ENCODE measurements at places on chromosomes 7 and 10.

- no peak for DNase-seq
Measured at GRCh38 chr10:8731121-8732095, 676.9 kb downstream of the GATA3 start.

- DNase-seq: no peak
Measured at GRCh38 chr10:30847642-30848041, 184.0 kb downstream of the ZNF438 start.

DNA sequence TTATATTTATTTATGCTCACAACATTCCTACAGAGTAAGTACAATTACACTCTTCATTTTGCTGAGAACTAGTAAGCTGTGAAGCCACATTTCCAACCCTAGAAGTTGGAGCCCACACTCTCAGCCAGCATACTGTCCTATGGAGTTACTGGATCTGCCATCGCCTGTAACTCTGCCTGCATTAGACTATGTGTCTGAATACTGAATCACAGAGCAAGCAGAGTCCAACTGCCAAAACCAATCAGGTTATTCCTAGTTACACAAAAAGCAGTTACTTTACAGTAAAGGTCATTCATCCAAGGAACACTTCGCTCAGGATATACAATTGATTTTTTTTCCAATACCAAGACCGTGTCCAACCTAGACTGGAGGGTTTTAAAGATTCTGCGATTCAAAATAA is 21.5 kb downstream of the CTAGE6 start:
- DNase-seq: no peak

DNA sequence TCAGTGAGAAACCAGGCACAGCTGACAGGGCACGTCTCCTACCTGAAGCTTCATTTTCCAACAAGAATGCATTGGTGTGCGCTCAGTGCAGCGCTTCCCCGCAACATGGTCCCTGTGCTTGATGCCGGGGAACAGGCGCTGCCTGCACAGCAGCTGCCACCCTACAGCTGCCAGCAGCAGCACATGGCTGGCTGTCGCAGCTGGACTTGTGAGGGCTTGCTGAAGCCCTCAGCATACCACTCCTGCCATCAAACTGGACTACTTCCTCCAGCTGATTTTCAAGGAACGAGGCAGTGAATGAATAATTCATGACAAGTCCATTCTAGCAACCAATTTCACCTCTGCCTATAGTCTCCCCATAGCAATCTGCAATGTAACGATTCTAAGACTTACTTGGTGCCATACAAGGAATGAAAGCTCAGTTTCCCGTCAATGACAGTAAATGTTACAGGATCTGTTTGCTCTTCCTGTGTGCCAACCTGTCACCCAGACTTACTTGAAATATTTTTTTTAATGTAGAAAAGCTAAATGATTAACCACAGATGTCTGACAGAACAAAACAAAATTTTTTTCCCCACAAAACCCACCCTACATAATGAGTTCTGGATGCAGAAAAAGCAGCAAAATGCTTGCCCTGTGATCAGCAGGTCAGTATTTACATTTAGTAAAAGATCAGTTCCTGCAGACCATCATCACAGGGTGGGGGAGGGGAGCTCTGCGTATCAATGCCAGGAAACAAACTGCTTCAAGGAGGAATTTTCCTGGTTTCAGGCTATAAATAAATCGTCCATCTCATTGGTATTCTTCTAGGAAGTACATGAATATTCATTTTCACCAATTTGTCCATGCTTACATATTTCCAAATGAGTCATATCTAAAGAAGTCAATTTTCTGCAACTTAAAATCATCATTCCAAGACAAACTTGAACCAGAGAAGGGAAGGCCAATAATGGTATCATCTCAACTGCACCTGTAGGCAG is 140.6 kb downstream of the ALOX5 start:
- DNase-seq: no peak

- no peak for DNase-seq
Measured at GRCh38 chr7:93921607-93922566, at the start of gene GNG11. Gene GNG11, plus strand, starts transcription at chr7:93921735. Its CDS starts 403 bp downstream, at chr7:93922138.

DNA sequence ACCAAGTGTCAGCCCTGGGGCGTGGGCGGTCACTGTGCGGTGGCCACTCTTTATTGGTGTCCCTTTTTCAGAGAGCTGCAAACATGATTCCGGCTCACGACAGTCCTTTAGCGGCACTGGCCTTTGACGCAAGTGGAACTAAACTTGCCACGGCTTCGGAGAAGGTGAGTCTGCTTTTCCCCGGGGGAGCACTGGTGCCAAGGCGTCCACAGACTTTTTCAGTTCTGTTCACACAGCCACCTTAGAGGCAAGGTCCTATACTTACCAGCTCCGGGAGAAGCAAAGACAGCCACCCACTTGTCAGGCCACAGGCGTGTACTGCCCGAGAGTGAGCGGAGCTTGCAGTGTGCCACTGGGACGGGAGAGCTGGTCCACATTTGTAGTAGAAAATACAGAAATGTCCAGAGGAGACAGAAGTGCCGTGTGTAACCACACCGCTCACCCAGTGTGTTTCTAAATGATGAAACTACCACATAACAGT is 27.9 kb downstream of the WIPI2 start:
- no peak for DNase-seq

DNA sequence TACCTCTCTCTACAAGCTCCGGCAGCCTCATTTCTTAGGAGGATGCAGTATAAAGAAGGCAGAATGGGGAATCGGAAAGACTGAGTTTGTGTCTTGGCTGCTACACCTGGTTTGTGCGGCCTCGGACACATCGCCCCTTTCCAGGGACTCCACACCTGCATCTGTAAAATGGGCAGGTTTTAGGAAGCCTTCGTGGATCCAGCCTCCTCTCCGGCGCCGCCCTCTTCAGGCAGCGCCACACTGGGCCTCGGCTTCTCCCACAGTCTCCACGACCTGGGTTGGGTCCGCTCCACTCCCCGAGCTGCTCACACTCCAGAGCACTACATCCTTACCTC is 341 bp downstream of the GOT1 start:
- DNase-seq: no peak

DNA sequence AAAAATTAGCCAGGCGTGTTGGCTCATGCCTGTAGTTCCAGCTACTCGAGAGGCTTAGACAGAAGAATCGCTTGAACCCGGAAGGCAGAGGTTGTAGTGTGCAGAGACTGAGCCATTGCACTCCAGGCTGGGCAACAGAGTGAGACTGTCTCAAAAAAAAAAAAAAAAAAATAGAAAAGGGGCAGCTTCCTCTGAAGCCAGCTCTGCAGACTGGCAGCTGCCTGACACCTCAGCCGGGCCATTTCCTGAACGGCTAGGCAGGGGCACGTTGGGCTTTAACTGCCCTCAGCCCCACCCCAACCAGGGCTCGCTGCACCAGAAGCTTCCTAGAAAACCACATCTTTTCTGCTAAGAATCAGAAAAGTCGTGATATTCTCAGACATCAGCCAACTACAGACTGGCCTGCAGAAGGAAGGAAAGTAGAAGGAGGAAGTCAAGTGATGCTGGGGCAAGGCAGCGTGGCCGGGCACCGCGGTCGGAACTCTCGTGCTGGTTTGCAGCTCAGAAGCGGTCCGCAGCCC is 38.0 kb downstream of the PRKAG2 start:
- DNase-seq: peak; percentile 28

DNA sequence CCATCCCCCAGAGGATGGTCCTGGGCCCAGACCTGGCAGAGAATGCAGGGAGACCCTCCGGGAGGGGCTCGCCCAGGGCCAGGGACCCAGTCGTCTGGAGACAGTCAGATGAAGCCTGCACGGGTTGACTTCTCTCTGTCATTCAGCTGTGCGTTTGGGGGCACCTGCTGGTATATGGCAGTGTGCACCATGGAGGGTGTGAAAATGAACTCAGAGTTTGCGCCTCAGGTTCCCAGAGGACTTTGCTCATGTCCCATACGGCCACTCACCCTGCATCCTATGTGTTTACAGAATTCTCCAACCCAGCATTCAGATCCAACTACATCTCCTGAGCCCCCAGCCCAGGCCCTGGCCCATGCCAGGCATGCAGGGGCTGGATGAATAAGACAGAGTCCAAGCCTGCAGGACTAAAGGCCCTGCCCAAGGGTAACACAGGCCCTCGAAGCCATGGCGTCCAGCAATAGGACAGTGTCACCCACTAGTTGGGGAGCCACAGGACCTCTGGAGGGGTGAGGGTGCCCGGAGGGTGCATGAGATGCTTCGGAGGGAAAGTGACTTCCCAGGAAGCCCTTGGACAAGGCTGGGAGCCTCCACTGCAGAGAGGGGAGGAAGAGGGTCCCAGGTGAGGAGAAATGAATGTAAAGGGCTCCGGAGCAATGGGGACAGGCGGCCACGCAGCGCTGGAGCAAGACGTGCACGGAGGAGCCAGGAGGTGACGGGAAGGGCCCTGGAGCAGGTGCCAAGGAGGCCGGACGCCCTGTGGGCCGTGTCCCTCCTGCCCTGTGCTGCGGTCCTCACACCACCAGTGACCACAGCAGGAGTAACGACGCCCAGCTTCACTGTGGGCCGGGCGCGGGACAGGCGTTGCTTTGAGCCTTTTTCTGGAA is 36.3 kb downstream of the CALML3 start:
- DNase-seq: no peak

DNA sequence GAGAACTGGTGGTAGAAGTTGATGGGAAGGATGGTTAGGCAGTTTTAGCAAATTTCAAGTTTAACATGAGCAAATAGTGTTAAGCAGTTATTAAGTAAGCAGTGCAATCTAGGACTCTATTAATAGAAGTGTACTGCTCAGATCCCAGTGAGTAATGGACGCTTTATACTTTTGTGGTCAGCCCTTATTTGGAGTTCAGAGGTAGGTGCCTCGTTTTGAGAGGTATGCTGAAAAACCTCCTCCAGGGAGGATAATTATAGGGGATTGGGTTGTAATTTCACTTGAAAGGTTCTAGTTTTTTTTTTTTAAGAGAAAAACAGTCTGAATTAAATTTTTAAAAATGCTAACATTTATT is 33.5 kb upstream of the CCDC7 start:
- DNase-seq: no peak

- no peak for DNase-seq
Measured at GRCh38 chr10:121823993-121824463, 103.8 kb downstream of the ATE1 start.

GRCh38 chr10:16497911-16498310 is 23.8 kb downstream of the C1QL3 start:
- DNase-seq: no peak

GRCh38 chr10:43055217-43055616 is 21.7 kb upstream of the RET start:
- DNase-seq: no peak

DNA sequence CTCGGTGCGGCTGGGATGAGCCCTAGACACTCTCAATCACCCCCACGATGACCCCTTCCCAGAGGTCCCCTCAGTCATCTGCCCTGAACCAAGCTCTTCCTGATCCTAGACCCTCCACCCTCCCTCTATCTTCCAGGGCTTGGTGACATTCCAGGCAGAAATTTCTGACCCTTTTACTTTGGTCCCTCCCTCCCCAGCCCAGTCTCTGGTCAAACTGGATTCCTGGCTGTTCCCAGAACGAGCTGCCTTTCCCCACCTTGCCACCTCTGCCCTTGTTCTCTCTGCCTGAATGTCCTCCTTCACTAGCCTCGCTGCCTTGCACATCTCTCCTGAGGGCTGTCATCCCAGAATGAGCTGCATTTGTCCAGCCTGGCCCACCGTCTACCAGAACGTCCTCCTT is 1.3 kb upstream of the CLDN4 start:
- DNase-seq: no peak

- no peak for DNase-seq
Measured at GRCh38 chr7:36154255-36155212, 1.5 kb downstream of the EEPD1 start.

GRCh38 chr7:27998382-27998781 is 182.2 kb downstream of the JAZF1 start:
- no peak for DNase-seq

- peak; percentile 57 for DNase-seq
Measured at GRCh38 chr10:70578371-70578947, 24.1 kb downstream of the PRF1 start.

- DNase-seq: no peak
Measured at GRCh38 chr10:128437786-128438345, 311.6 kb upstream of the MKI67 start.

DNA sequence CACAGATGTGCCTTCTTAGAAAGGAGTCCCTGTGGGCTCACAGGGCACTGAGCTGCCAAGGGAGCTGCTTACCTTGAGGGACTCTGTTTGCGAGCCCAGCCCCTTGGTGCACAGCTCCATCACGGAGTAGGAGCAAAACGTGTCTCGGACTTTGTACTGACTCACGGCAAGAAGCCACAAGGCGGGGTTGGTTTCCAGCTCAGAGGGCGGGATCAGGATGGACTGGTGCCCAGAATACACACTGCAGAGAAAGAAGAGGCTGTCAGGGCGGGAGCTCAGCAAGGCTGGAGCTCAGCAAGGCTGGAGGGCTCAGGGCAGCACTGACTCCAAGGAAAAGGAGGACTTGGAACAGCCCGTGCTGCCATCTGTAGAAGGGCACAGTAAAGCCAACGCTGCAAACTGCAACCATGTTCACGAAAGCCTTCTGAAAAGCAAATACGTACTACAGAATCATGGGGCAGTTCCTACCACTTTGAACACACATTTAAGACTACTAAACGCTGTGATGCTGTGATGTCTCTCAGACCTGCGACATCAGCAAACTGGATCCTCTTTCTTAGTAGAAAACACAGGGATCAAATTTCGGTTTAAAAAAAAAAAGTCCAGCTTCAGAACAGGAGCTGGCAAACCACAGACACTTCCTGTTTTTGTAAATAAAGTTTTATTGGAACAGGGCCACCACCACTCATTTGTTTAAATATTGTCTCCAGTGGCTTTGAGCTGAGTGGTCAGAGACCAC is 194.3 kb downstream of the ZMYND11 start:
- peak; percentile 31 for DNase-seq

DNA sequence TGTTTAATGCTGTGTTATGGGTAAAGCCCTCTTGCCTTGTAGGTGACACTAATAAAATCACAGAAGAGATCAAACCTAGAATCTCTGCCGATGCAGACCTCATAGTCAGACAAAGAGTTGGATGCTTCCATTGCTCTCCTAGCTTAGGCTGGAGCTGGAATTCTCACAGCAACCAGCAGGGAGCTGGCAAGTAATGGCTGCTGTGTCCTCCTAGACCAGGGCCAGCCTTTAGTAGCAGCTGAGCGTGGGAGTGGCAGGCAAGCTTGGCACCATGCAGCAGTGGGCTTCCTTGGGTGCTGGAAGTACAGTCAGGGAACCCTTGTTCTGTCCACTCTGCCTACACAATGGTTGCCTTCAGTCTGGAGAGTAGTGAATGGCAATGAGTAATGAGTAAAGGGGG is 598.3 kb upstream of the GALNT17 start:
- DNase-seq: no peak

GRCh38 chr7:32436146-32436928 is 53.8 kb downstream of the LSM5 start:
- no peak for DNase-seq

GRCh38 chr7:159102681-159103381 is 41.8 kb downstream of the VIPR2 start:
- DNase-seq: no peak

DNA sequence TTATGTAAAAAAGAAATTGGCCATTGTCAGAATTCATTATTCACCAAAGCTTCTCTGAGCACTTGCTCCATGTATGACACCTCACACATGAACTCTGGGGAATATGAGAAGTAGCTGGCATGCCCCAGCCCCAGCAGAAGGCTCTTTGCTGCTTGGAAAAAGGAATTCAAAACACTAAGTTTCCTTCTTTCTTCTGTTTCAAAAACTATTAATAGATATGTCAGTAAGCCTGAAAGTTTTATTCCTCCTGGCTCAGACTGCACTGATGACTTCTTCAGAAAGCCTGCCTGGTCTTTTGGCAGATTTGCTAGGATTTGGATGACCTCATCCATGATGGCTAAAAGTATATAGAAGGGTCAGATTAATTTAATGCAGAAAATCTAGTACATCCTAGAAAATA is 511.0 kb downstream of the GFRA1 start:
- no peak for DNase-seq

- DNase-seq: no peak
Measured at GRCh38 chr10:31771331-31771831, 157.2 kb downstream of the ARHGAP12 start.
